Activated effector memory CD4-positive, alpha-beta T cell treated with Interleukin-2 at 50 U/mL for 16 hours (primary cell): ENCODE measurements at places on chromosomes 16 and 17.

- DNase-seq, result no peak
Measured at GRCh38 chr16:58459344-58460218, 40.4 kb upstream of the NDRG4 start.

GRCh38 chr16:57810197-57811031 lies 8.1 kb upstream of the KIFC3 start:
- DNase-seq, result peak; percentile 78

- no peak for DNase-seq
Measured at GRCh38 chr16:16073891-16074881, 124.8 kb downstream of the ABCC1 start.

DNA sequence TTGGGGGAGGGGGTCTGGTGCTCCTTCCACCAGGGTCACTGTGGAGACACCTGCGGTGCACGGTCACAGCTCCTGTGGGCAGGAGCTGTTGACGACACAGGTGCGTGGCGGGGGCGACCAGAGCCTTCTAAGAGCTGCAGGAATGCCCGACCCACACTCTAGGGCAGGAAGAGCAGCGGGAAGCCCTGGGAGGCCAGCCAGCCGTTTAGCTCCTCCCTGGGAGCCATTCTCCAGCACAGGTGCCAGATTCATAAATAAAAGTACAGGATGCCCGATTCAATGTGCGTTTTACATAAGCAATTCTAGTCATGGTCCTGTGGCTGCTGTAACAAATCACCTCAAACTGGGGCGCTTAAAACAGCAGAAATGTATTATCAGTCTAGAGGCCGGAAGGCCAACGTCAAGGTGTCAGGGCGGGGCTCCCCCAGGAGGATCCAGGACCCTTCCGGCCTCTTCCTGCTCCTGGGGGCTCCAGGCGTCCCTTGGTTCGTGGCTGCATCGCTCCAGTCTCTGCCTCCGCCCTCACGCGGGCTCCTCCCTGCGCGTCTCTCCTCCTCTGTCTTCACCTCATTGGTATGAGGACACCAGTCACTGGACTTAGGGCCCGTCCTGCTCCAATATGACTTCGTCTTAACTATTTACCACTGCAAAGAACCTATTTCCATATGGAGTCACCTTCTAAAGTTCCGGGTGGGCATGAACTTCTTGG lies 155.4 kb downstream of the FOXL1 start:
- DNase-seq, result no peak

DNA sequence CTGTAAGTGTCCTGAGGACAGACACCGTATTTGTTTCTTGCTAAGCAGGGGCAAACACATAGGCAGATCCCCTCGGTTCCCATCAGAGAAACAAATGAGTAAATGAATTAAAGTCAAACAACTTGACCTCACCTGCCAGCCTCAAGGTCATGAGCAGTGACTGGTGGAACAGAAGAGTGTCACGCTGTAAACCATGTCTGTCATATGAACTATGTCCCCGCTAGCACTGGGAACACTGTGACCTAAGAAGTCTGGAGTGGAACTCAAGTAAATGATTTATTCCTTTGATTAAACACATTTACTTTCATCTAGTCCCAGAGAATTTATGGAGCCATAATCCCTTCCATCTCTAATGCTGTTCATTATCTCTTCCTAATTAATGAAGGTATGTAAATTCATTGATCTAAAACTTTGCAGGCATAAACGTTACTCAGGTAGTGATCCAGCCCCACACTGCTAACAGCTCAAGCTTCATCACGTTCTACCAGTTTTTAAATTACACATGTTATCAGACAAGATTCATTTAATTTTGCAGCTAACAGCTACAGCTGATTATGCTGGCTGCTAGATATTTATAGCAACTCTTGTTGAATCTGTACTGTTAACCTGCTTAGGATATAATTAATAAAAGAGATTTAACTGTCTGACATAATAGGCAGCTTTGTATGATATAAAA lies 38.7 kb downstream of the CPPED1 start:
- DNase-seq, result no peak

- DNase-seq, result no peak
Measured at GRCh38 chr17:60148373-60148772, 1.4 kb upstream of the CA4 start.

DNA sequence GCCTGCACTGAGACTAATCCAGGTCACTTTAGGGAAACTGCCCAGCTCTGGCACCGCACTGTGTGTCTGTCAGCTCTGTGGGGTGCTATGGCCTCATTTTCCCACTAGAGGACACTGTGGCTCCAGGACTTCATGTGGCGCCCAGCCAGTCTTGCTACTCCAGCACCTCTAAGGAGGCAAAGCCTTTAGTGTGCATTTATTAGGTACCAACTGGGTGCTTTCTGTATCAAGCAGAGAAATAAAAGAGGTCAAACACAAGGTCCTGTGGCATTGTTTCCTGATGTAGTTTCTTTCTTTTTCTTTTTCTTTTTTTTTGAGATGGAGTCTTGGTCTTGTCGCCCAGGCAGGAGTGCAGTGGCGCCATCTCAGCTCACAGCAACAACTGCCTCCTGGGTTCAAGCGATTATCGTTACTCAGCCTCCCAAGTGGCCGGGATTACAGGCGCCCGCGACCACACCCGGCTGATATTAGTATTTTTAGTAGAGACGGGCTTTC lies 12.5 kb upstream of the RHBDL3 start:
- peak; percentile 39 for DNase-seq

- DNase-seq, result no peak
Measured at GRCh38 chr17:32123782-32124181, 18.5 kb upstream of the RHOT1 start.

DNA sequence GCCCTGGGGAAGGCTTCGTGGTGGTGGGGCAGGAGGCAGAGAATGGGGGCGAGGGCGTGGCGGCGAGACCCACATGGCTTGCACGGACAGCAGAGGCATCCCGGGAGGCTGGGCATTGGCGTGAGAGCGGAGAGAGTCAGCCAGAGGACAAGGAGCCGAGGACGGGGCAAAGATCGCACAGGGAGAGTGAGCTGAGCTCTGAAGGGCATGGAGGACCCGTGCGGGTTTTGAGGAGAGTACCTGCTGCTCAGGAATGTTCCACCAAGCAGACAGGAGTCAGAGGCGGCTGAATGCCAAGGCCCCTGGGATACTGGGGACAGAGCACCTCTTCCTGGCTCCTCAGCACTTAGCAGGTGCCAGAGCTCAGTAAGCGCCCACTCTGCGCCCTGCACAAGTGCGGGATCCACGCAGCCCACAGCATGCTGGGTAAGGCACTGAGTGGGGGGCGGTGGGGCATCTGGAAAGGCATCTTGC lies 47.8 kb downstream of the ARHGAP27 start:
- DNase-seq, result no peak

DNA sequence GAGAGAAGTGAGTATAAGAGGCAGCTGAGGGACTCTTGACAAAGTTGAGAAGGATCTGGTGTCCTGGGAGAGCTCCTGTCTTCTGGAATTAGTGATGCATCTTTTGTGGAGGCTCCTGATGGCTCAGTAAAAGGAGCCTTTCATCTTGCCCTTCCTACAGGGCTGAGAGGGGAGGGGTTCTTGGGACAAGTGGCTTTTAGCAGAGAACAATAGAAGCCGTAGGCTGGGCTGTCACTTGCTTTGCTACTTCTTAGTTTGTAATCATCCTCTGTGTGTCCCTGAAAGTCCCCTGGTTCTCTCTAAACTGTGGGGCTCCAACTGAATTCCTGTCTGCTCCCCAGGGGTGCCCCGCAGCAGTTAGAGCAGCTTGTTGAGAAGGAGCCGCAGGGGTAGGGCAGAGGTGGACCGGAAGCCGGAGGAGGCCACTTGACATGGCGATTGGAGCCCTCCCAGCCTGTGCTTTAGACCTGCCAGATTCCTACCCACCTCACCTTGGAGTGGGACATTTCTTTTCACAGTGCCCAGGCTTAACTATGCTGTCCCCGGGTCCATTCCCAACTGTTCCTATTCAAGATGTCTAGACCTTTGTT lies 85.1 kb downstream of the PRKCA start:
- no peak for DNase-seq

DNA sequence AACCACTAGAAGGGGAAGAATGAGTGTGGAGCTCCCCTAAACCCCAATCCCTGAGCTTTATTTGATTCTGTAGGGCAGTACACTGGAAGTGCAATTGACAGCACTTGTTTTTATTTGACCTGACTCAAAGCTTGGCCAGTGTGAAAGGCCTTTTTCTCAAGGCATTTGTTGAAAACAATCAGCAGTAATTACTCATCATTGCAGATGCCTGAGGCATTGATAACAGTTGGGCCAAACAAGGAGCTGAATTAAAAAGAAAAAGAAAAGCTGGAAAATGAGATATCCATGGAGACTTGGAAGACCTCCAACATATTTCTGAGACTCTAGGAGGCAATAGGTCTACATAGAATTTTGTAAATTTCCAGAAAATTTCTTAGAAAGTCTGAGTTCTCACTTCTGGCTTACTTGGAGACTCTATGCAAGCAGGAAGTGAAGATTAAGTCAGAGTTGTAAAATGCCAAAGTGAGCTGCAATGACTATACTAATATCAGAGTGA lies 200.8 kb upstream of the KCNJ16 start:
- no peak for DNase-seq

DNA sequence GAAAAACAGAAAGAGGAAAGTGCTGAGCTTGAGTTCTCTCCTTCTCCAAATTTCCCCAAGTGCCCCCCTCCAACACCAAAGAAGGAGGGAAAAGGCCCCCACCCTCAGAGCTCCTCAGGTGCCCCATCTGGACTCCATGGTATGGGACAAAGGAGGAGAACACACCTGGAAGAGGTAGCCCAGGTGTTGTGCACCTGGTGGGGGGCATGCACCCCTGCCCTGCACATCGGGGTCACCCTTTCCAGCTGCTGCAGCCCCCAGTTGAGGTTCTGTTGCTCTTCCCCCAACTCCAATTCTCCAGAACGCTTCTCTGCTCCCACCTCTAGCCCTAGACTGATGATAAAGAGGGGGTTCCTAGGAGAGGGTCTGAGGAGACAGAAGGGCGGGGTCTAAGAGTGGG lies 3.0 kb upstream of the COL1A1 start:
- DNase-seq, result no peak

DNA sequence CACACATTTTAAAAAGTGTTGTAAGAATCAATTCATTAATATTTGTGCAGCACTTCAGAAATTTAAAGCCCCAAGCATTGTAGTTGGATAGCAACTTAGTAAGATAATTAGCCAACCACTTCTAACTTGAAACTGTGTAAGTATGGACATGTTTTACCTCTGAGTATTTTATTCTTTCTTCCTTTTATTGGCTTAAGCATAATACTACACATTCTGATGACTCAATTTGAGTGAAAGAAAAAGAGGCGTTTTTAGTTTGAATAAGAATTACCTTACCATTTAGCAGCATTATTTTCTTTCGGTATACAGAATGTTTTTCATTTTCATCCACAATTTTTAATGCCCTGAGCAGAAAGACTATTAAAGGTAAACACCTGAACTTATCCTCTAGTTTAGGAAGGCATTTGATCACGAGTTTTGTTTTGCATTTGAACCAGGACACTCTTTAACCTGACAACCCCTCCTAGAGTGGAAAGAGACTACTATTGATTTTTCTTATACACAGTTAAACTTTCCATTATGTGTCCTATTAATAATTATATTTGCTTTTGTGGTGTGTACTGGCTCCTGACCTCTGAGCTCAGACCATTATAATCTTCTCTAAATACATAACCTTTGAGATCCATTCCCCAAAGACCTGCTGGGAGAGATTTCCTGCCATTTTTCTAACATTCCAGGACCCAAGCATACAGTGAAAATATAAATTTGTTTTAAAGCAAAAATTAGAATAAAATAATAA lies 9.2 kb downstream of the NACA2 start:
- DNase-seq, result no peak

- no peak for DNase-seq
Measured at GRCh38 chr16:69399361-69399760, 13.6 kb upstream of the TERF2 start.

DNA sequence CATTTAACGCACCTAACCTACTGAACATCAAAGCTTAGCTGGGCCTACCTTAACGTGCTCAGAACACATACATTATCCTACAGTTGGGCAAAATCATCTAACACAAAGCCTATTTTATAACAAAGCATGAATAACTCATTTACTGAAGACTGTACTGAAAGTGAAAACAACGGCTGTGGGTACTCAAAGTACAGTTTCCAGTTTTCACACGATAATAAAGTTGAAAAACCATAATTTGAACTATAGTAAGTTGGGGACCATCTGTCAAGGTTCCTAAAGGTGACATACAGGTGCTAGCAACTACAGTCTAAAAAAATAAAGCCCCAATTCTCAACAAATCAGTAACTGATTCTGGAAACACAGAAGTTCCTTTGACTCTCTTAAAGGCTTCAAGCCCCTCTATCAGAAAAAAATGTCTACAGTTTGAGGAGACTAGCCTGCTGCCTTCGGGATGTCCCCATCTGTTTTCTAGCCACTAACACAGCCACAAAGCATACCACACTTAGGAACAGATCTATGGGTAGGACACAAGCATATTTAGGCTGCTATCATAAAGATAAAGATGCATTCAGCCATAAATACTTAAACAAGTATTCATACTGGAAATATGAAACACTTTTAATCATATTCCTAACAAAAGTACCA lies 71.3 kb downstream of the KANSL1 start:
- DNase-seq, result no peak

DNA sequence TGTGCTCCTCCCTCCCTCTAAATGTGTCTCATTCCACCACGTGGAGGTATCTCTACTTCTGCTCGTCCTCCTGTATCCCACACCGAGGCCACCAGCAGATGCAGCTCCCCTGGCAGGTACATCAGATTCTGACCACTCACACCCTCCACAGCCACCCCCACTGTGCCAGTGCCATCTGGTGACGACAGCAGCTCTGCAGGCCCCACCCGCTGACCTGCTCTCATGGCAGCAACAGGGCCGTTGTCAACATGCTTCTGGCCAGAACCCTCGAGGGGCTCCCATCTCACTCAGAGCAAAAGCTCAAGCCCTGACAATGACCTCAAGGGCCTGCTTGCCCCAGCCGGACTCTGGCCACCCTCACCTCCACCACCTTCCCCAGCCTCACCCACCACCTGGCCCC lies 93.4 kb downstream of the AMFR start:
- DNase-seq, result no peak

DNA sequence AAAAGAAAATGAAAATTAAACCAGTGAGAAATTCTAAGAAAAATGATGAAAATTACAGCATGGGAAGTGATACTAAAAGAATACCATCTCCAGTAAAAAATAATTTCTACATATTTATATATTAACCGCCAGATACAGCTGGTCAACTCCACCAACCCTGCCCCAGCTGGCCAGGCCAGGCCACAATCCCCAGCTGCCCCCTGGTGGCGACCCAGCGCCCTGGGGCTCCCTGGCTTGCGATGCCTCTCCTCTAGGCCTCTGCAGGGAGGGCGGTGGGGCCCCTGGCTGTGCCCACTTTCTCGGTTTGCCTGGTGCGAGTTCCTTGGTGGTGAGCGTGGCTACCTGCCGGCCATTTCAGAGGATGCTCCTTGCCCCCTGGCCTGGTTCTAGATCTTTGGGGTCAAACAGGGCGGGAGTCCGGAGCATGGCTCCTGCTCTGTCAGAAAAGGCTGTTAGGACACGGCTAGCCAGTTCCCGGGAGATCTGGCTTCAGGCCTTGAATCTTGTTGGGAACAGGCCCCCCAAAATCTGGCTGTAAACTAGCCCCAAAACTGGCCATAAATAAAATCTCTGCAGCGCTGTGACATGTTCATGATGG lies 14.5 kb downstream of the GLIS2 start:
- DNase-seq, result peak; percentile 52
